ENCODE measurements at places on chromosomes 12 and 14.
A peak's percentile ranks its signal among the peaks of the same experiment; 100 is the strongest.

GRCh38 chr14:89537911-89538310 is 120.9 kb upstream of the FOXN3 start:
- DNase-seq: no peak

DNA sequence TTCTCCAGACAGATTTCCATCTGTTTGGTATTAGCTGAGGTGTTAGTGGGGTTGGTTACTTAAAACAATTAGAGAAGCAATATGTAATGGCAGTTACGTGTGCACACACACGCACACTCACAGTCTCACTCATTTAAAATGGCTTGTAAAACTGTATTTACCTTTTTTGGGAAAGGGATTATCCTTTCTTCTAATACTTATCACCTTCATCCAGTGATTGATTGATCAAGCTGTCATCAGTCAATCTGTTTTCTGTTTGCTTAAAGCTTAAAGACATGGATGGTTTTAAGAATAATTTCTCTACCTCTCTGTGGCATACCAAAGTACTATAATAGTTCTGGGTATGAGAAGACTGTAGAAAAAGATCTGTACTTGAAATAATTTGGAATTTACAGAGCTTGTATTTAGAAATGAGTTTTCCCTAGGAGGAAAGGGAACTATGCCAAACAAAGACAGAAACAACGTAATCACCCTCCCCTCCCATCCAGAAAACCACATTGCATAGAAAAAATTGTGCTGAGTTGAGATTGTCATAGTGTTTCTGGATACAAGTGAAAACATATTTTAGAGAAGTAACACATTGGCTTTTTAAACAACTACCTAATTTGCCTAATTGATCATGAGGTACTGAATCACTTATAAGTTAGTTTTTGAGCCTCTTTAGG is 455.8 kb downstream of the PCNX1 start:
- DNase-seq: no peak

GRCh38 chr14:75999511-76000190 is 14.1 kb downstream of the IFT43 start:
- DNase-seq: no peak

GRCh38 chr14:63543826-63544406 is 739 bp upstream of the PPP2R5E start:
- no peak for DNase-seq

DNA sequence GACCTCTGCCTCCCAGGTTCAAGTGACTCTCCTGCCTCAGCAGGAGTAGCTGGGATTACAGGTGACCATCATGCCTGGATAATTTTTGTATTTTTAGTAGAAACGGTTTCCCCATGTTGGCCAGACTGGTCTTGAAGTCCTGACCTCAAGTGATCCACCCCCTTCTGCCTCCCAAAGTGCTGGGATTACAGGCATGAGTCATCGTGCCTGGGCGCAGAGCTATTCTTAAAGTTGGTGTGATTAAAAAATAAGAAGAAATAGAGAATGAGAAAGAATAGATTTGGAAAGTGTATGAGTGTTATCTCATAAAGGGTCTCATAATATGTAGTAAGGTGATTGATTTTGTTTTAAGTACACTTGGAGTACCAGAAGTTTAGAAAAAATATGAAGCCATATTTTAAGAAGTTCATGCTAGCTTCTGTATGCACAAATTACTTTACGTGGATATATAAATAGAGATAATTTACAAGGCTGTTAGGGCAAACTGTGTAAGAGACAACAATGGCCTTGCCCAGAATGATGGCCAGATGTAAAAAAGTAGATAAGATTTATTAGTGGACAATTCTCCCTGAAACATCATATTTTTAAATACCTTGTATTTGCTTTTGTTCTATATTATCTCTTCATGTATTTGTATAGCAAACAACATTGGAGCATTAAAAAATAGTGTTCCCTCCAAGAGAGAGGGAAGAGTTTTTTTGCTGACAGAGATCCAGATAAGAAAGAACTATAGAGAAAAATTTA is 1108.5 kb downstream of the SLC16A7 start:
- DNase-seq: no peak

GRCh38 chr14:64178814-64179213 is 115.4 kb downstream of the ESR2 start:
- DNase-seq: no peak

DNA sequence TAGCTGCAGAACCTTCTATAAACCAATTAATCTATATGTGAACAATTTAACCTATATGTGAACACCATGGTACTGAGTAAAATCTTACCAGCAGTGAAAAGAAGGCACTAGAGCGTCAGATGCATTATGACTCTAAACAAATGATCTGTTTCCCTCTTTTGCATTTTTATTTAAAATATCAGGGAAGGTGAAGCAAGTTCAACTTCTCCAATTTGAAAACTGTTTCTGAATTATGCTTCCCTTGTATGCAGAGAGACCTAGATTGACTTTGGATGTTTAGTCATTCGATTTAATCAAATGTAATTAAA is 80.9 kb downstream of the DAD1 start:
- no peak for DNase-seq

- DNase-seq: peak; percentile 59
Observed at GRCh38 chr14:20631023-20631879, 10.2 kb downstream of the OR6S1 start.

DNA sequence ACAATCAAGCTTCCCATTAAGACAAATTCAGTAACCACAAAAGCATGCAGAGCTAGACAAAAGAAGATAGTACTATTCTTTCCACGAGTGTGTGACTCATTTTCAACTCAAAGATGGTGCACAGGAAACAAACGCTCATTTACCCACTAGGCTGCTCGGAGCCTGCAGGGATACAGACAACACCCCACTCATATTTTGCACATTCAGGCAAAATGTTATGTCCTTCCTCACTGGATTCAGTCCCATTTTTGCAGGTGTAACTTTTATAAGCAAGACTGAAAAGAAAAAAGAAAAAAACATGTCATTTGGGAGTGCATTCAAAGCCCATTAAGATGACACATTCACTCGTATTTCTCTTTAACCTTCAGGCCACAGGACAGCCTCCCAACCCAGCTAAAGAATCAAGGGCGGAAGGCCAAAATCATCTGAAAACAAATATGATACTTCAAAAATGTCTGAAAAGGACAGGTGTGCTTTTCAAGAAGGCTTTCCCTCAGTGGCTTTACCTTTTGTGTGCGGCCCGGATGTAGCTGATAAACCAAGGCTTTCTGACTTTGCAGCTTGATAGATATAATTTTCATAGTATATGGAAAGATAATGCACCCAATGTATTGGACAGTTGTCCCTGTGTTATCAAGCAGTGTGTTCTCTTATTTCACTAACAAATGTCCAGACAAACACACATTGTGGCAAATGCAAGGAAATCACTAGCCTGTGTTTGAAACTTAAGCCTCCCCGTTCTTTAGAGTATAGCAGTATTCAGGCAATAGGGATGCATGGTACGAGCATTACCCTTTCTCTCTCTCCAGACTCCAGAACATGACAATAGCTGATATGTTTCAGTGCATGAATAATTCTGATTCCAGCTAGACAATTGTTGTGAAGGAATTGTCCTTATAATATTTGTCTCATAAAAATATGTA is 147.8 kb upstream of the KRR1 start:
- peak; percentile 7 for DNase-seq

- no peak for DNase-seq
Observed at GRCh38 chr14:22472935-22473854, 115.8 kb downstream of the DAD1 start.

DNA sequence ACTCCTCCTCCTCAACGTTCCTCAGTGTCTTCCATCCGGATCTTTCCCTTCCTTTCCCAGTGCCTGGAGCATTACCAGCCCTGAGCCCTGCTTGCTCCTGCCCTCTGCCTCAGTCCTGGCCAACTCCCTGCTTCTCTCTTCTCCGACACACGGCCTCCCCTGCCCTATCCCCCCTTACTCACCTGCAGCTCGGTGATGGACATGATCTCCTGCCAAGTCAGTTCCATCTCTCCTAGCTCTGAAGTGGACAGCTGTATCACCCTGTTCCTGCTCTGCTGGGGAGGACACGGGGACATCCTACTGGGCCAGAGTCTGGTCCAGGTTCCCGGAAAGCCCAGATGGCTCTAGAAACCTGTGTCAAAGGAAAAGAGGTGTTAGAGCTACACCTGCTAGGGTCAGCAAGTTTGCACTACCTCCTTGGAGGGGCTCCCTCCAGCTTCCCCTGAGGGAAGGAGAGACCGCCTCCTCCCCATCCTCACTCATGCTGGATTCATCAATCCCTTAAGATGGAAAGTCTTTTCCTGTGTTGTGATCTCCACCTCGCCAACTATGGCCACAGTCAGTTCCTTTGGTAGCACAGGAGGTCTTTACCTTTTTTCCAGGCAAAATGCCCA is 5.8 kb downstream of the NFE2 start:
- no peak for DNase-seq

- DNase-seq: no peak
Observed at GRCh38 chr12:64743206-64743605, 16.0 kb downstream of the GNS start.

DNA sequence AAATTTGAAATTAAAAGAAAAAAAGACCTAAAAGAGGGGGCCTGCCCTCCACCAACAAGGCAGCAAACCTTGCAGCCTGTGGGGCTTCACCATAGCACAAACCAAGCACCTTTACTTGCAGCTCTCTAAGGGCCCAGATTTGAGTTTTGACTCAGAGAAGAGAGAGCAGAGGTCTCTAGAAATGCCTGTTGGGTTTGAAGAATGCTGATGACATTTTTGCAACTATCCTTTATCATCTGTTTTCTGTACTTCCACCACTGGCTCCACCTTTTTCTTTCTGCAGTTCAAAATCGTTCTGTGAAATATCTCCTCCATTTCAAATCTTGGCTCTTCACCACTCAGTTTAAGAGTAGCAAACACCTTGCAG is 83.8 kb upstream of the HMGA2 start:
- no peak for DNase-seq

DNA sequence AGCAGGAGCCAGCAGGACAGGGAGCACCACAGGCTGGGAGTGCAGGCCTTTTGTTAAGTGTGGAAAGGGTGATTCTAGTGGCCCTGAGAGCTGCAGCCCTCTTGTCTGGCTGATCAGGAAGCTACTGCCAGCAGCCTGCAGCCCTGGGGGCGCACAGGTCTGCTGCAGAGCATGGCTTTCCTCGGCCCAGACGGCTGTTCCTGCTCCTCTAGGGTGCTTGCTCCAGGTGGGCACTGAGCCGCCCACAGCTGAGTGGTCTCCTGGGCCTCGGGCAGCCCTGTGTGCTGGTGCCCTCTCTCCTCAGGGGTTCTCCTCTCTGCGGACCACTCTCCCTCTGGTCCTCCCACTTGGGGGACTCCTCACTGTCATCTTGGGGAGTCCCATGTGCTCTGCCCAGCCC is 18.9 kb downstream of the CCDC88C start:
- DNase-seq: no peak

DNA sequence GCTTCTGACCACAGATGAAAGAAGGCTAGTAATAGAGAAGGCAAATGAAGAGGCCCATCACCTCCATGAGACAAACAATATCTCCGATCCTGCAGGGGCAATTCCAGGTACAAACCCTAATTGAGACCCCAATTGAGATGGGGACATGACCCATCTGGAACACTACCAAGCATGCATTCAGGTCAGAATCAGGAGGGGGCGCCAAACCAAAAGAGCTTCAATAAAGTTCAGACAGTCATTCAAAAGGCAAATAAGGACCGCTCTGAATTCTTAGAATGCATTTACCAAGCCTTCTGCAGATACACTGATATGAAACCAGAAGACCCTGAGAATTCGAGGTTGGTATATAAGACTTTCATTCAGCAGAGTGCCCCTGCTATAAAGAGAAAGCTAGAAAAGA is 10.2 kb upstream of the EDDM3B start:
- DNase-seq: peak; percentile 14

- no peak for DNase-seq
Observed at GRCh38 chr12:127925971-127926370, 341.0 kb upstream of the TMEM132C start.

GRCh38 chr12:26244503-26244902 is 49.1 kb downstream of the SSPN start:
- DNase-seq: no peak

GRCh38 chr14:88551094-88551870 is 3.5 kb downstream of the PTPN21 start:
- DNase-seq: peak; percentile 34

GRCh38 chr14:89221109-89221810 is 195.8 kb downstream of the FOXN3 start:
- no peak for DNase-seq

DNA sequence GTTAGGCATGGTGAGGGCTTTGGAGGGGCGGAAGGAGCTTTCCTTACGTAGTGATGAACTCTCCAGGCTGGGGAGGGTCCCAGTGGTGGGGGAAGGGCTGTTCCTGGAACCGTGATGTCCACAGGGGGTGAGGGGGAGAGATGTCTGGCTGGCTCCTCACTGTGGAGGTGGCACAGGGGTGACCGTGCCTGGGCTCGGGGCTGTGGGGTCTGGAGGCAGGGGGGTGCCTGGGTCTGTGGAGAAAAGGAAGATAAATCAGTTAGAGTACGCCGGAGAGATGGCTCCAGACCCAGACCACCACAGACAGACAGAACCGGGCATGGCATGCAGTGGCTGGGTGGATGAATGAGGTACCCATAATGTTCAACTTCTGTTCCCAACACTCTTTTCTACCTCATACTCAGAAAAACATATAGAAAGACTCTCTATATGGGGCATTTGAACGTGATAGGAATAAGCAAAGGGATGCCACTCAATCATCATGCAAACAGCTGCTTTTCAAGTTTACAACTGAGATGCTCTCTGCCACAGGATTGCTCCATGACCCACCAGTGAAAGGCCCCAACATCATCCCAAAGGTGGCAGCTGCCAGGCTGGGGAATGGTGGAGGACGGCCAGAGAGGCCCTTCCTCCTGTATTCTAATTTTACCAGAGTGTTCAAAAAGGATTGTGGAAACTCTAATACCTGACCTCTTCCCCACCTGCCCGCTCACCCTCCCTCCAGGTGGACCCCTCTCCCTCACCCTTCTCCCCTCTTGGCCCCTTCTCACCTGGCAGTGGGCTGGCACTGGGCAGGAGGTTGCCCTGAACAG is 5.6 kb downstream of the MYL6 start:
- no peak for DNase-seq

DNA sequence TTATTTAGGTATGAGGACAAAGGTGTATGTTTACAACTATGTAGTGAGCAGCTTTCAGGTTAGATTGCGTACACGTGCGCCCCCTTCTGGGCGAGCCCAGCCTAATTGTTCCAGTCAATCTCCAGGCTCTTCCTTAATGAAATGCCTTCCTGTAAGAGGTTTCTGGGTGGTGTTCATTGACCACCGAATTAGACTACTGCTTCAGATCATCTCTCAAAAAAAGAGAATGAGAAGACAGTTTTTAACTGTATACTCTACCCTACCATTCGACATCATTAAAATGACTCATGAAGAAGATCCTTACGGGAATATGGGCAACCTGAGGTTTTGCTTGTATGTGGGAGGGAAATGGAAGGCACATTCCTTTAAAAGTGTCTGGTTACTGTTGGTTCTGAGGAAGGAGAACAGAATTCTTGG is 2.1 kb downstream of the LUM start:
- peak; percentile 11 for DNase-seq

DNA sequence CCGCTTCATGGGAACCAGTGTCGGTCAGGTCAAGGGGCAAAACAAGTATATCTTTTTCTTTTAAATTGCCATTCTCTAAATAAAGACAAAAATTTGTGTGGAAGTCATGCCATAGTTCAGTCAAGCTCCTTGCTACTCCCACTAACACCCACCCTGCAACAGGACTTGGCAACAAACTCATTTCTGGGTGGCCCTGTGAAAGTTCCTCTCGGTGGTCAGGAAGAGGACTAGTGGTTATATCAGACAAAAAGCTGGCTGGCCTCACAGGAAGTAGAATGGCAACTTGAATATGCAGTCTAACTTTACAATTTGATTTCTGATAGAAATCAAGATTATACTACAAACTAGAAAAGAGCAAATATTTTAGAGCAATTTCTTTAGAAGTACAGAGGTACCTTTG is 11.2 kb downstream of the DHRS7 start:
- DNase-seq: no peak

- DNase-seq: no peak
Observed at GRCh38 chr12:63989301-63989845, 144.9 kb downstream of the SRGAP1 start.
